Fibroblast of skin of right biceps (primary cell): ENCODE measurements at places on chromosomes 4 and X.

- peak; percentile 38 for DNase-seq
Measured at GRCh38 chrX:50691820-50692219, 122.2 kb downstream of the SHROOM4 start.

GRCh38 chrX:64198036-64198435, 7.5 kb downstream of the AMER1 start:
- no peak for DNase-seq

DNA sequence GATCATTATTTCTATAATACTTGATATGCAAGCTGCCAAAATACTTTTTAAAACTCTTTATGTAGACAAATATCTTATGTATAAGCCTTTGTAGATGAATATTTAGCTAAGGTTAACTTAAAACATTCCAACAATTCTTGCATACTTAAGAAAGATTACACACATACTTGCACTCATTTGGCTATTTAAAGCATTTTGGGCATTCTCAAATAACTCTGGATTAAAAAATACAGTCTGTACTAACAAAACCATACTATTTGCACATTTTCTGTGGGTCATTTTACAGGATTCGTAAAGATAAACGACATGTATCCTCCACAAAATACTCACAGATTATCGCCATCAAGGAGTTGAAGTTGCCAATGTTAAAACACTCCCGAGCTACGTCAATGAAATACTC, 26.5 kb downstream of the RASGEF1B start:
- DNase-seq = peak; percentile 9

- no peak for DNase-seq
Measured at GRCh38 chr4:150826306-150826705, 188.8 kb downstream of the LRBA start.

- DNase-seq = no peak
Measured at GRCh38 chr4:171875291-171875690, 62.1 kb downstream of the GALNTL6 start.

DNA sequence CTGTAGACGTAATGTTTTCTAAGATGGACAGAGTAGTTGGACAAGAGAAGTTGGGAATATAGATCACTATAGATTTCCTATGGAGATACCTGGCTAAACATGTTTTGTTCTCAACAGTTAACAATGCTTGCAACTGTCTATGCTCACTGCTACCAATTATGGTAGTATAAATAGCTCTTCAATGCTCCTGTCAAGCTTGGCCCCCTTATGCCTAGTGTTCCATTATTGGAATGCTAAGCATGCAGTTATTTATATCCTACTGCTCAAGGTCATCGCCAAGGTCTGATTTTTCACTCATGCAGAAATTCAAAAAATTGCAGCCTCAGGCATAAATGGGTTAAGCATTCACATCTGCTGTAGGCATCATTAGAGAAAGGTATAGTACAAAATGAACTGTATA, 519.0 kb downstream of the IL15 start:
- DNase-seq = peak; percentile 8

DNA sequence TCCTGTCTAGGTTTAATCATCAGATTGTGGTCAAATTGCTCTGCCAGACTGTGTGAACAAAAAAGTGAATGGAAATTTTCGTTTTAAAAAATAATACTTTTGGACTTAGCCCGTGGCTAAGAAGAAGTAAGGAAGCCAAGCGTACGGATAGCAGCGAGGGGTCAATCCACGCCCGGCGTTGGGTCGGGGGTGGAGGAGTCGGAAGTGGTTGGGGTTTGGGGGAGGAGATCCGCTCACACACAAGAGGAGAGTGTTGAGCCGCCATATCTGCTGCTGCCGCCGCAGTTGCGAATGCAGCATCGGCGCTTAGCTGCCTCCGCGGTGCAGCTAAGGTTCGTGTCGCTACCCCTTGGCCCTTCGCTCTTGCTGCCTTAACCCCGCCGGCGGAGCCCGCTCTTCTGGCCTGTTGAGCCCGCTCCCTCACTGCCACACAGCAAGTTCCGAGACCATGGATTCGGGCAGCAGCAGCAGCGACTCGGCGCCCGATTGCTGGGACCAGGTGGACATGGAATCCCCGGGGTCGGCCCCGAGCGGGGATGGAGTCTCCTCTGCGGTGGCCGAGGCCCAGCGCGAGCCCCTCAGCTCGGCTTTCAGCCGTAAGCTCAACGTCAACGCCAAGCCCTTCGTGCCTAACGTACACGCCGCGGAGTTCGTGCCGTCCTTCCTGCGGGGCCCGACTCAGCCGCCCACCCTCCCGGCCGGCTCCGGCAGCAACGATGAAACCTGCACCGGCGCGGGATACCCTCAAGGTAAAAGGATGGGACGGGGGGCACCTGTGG, at the start of gene GSPT2:
Gene GSPT2 (plus strand): TSS at position 264 of the 779 bp plus-strand sequence. CDS start 185 bp downstream, at position 449.
- peak; percentile 78 for DNase-seq

DNA sequence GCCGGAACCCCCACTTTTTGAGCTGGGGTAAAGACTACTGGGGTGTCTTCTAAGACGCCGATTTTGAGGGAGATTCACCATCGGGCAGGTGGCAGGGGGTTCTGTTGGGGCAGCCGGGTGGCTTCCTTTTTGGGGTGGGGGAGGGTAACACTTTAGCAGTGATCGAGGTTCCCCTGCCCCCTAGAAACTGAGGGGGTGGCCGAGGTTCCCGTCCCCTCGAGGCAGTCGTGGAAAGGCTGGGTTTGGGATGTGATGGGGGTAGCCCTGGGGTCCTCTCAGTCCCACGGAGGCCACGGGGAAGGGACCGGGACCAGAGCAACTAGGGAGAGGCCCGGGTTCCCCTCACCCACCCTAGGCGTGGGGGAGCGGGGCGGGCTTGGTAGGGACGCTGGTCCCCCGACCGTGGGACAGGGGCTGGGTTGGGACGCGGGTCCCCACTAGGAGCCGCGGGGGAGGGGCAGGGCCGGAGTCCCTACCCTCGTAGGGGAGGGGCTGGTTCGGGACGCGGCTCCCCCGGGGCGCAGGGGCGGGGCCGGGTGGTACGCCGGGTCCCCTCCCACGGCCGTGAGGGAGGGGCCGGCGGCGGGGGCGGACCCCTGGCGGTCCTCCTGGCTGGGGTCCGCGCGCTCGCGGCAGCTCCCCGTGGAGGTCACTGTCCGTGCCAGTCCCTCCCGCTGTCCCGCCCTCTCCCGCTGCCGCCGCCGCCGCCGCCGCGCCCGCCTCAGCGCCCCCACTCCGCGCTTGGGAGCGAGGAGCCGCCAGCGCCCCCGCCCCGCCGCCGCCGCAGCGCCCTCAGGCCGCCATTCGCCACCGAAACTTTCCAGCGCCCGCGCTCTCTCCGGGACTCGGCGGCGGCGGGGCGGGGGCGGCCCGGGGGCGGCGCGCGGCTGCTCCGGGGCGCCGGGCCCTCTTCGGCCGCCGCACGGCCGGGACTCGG, at the start of gene TBL1X:
Gene TBL1X (plus strand): TSS at position 624 of the 937 bp plus-strand sequence. CDS start 188,529 bp downstream, outside the sequence.
- DNase-seq = peak; percentile 64

- DNase-seq = no peak
Measured at GRCh38 chr4:87926554-87927098, 48.9 kb upstream of the SPP1 start.

- peak; percentile 11 for DNase-seq
Measured at GRCh38 chr4:173319696-173320095, 14.5 kb downstream of the HMGB2 start.

DNA sequence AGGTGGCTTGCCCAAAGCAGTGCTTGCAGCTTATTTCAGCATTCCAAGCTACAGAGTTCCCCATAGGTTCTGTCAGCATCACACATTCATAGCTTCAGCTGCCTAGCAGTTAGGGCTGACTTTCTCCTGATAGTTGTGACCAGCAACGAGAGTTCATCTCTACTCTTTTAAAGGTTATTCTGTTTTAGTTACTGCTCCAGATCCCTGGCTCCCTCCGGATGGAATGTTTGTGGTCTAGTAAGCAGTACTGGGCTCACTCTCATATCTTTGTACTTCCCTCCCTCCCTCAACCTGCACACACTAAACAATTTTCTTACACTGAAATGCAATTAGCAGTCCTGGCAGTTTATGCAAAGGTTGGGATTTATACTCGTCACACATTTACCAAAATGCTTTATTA, 43.9 kb downstream of the PTTG2 start:
- peak; percentile 30 for DNase-seq

DNA sequence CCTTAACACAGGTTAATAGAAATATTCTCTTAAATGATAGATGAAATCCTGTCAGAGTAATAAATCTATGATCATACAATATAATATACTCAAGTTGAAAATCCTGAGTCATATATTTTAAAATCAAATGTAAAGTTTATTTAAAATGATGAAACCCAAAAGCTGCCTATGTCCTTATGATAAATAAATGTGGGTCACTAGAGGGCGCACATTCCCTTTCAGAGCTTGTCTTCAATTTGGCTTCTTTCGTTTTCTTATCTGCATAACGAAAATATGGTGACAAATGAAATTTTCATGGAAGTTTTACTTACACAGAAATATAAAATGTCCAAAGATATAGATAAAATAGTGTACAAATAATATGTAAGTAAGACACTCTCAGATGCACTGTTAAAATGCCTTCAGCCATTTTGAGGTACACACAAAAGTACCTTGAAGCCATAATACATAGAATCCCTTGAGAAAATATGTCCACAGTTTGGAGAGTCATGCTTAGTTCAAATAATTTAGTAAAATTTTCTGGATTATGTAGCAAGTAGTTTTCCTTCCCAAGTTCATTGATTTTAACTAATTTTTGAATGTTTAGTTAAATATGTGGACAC, 680.4 kb downstream of the DMD start:
- DNase-seq = peak; percentile 26

DNA sequence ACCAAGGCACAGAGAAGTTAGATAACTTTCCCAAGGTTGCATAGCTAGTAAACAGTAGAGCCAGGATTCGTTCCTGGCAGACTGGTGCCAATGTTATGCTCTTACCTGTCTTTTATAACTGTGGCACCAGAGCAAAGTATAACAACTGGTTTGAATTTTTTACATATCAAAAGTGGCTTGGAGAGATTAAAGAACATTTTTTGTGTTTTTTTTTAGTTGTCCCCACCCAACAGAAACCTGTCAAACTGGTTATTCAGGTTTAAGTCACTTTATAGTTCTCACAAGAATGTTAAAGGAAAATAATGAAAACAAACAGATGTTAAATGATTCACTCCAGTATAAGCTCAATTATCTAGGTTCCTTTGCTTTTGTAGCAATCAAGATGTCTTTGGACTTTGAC, 15.6 kb upstream of the FAM47E start:
- DNase-seq = no peak

- DNase-seq = peak; percentile 22
Measured at GRCh38 chr4:17134565-17134964, 236.1 kb upstream of the LDB2 start.

- DNase-seq = no peak
Measured at GRCh38 chr4:33911959-33912358, 2332.4 kb downstream of the ARAP2 start.

- DNase-seq = no peak
Measured at GRCh38 chrX:153549807-153550206, 32.4 kb downstream of the ATP2B3 start.

- peak; percentile 38 for DNase-seq
Measured at GRCh38 chrX:40298572-40299479, 201.1 kb upstream of the BCOR start.

DNA sequence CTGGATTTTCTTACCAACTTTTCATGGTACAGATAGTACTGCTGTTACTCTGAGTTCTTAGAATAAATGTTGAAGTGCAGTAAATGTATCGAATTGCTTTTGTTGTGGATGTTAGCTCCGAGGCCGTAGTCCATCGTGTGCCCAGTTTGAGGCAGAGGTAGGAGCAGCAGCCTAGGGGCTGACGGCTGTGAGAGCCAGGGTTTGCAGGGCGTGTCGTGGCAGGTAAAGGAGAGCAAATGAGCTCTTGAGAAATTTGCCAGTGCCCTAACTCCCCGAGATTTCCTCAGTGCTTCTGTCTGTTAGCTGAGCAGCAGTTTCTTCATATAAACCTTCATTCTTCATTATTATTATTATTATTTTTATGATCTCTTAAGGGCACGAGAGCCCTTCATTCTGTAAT, 21.6 kb downstream of the PRIMPOL start:
- no peak for DNase-seq

DNA sequence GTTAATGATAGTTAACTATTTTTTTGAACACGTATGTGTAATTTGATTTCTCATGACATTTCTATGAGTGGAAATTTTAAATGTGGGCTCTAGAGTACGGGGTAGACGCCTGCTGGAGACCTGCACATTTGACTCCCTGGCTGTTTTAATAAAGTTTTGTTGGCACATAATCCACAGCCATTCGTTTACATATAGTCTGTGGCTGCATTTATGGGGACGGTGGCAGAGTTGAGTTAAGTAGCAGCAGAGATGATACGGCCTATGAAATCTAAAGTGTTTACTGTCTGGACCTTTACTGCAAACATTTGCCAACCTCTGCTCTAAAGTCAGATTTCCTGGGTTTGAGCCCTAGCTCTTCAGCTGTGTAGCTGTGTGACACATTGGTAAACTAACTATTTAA, 118.8 kb downstream of the CHRNA9 start:
- no peak for DNase-seq

- DNase-seq = no peak
Measured at GRCh38 chr4:88215351-88215750, 56.9 kb upstream of the ABCG2 start.

DNA sequence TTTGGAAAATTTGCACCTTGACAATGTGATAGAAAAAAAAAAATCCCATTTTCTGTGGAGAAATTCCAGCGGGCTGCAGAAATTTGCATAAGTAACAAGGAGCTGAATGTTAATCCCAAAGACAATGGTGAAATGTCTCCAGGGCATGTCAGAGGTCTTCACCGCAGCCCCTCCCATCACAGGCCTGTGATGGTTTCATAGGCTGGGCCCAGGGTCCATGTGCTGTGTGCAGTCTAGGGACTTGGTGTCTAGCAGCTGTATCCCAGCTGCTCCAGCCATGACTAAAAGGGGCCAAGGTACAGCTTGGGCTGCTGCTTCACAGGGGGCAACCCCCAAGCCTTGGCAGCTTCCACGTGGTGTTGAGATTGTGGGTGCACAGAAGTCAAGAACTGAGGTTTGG, 85.2 kb downstream of the ADGRA3 start:
- DNase-seq = no peak

DNA sequence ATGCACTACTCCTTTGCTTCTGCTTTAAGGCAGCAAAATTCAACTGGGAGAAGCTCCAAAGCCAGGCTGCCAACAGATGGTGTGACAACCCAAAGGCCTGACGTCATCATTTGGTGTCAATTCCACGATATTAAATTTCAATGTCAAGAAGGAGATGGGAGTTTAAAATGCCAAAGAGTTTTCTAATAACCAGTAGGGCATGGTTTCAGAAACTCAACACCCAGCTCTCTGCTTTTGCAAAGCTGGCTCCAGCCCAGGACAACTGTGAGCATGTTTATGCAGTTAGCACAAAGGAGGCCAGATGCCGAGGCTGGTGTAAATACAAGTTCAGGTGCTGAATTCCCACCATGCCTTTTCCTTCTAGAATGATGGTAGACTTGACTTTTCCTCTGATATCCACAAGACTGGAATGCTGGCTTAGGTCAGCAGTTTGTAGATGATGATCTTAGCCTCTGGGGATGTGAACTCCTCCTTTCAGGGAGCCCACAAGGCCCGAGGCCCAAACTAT, 67.3 kb downstream of the AFAP1 start:
- peak; percentile 95 for DNase-seq

GRCh38 chr4:2600878-2601277, 64.4 kb downstream of the FAM193A start:
- no peak for DNase-seq

GRCh38 chr4:122679317-122679716, 53.2 kb upstream of the BBS12 start:
- no peak for DNase-seq

GRCh38 chr4:65302145-65302544, 368.1 kb downstream of the EPHA5 start:
- DNase-seq = no peak
